Hematopoietic multipotent progenitor cell (in vitro differentiated cells): ENCODE measurements at places on chromosomes 7 and 10.

- DNase-seq, result no peak
Measured at GRCh38 chr7:23299770-23300300, 696 bp downstream of the MALSU1 start.

DNA sequence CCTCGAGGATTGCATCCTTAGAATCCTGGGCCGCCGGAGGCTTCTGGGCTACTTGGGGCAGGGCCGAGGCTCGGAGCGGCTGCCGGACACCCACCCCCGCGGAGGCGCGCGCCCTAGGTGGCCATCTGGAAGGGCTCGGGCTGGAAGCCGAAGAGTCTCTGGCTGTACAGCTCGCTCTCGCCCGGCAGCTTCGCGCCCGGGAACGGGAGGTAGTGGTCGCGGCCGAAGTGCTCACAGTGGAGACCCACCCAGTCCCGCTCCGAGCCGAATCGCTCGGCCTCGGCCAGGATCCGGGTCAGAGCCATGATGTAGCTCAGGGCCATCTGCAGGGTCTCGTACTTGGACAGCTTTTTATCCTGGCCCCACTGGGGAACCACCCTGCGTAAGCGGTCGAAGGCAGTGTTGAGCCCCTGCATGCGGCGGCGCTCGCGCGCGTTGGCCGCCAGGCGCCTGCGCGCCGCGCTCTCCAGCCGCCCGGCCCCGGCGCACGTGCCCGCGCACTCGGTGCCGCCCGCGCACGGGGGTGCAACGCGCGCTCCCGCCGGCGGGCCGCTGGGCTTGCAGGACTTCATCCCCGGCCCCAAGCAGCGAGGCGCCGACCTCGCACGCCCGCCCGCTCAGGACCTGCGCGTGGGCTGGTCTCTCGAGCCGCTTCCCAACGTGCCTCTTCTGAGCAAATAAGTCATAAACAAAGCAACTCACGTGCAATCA lies 652 bp downstream of the ATOH7 start:
- no peak for DNase-seq

GRCh38 chr7:46203926-46204325 lies 282.9 kb upstream of the IGFBP3 start:
- DNase-seq, result no peak

DNA sequence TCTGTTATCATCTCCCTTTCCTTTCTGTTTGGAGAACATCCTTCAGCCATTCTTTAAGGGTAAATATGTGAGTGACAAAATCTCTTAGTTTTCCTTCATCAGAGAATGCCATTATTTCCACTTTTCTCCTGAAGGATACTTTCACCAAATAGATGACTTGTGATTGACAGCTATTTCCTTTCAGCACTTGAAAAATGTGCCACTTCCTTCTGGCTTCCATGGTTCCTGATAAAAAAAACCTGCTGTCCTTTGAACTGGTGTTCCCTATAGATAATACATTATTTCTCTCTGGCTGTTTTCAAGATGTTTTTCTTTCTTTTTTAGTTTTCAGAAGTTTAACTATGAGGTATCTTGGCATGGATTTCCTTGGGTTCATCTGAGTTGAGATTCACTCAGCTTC lies 79.7 kb downstream of the TBXAS1 start:
- no peak for DNase-seq

- DNase-seq, result no peak
Measured at GRCh38 chr7:108805808-108806397, 236.2 kb downstream of the DNAJB9 start.
